ENCODE measurements at places on chromosomes 3 and 15. TPM values are rescaled to one million over a fixed set of nuclear protein-coding genes. Genes with fewer than 3 reads are reported as not detected.

ALDH1L1 gene
- 1.6 TPM for polyA plus RNA-seq

GRCh38 chr15:39744334-39745103 lies 38.1 kb downstream of the FSIP1 start:
- H3K4me1 ChIP-seq: no peaks in the 10 kb centered on the region
- DNase-seq: no peak
- no peak overlapping the region for H3K4me3 ChIP-seq
- H3K27me3 ChIP-seq: no peaks in the 10 kb centered on the region

GRCh38 chr3:127140501-127141460 lies 52.1 kb upstream of the PRR23E start:
- H3K27me3 ChIP-seq: peaks cover 12% of the 10 kb centered on the region
- no peak overlapping the region for H3K4me3 ChIP-seq
- H3K27ac ChIP-seq: no peak overlapping the region
- H3K4me1 ChIP-seq: peaks cover 3% of the 10 kb centered on the region
- no peaks in the 10 kb centered on the region for H3K36me3 ChIP-seq

DNA sequence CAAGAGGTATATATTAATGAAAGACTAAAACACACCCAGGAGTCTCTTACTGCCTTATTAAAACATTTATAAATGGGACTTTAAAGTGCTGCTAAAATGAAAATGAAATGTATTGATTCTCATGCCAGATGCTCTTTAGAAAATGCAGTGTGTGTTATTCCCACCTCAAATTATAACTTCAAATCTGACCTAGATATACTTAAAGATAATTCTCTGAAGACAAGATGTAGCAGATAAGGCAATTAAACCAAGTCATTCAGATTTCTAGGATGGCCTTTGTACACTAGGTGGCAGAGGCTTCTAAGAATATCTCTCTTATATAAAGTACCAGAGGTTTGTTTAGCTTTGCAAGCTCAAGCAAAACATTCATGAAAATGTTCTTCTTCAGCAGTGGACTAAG lies 26.9 kb upstream of the GOLGA8B start:
- H3K27ac ChIP-seq: no peak overlapping the region
- H3K27me3 ChIP-seq: no peaks in the 10 kb centered on the region
- H3K4me3 ChIP-seq: no peak overlapping the region

GATA2 gene
- 0.22 TPM for polyA plus RNA-seq

DNA sequence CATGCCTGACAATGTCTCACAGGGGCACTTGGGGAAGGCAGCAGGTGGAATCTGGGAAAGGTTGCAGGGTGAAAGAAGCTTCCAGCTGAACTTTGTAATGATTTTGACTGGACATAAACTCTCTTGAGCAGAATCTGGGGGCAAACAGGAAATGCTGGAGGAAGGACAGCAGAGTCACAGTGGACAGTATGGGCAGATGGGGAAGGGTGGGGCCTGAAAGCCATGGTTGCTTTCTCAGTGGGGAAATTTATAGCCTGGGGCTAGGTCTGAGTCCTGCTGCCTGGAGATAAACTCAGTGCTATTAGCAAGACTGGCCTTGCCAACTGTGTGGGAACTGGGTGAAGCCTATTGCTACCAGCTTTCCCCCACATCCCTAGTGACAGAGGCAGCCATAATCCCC lies 203.2 kb downstream of the OSBPL10 start:
- no peaks in the 10 kb centered on the region for H3K27me3 ChIP-seq
- DNase-seq: no peak
- no peak overlapping the region for H3K4me3 ChIP-seq
- no peaks in the 10 kb centered on the region for H3K4me1 ChIP-seq
- no peak overlapping the region for H3K27ac ChIP-seq

- no peak overlapping the region for H3K27ac ChIP-seq
- no peaks in the 10 kb centered on the region for H3K4me1 ChIP-seq
- no peaks in the 10 kb centered on the region for H3K27me3 ChIP-seq
Observed at GRCh38 chr3:56989977-56990640, 70.4 kb upstream of the SPATA12 start.

DNA sequence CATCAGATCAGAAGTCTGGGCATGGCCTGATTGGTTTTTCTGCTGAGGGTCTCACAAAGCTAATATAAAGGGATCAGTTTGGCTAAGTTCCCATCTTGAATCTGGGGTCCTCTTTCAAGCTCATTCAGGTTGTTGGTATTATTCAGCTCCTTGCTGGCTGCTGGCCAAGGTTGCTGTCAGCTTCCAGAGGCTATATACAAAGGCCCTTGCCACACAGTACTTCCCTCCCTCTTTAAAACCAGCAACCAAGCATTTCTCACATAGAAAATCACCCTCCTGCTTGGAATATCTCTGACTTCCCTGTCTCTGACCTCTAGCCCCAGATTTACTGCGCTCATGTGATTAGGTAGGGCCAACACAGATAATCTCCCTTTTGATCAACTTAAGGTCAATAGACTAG lies 442.9 kb downstream of the ERC2 start:
- no peak for DNase-seq
- H3K27ac ChIP-seq: no peak overlapping the region
- H3K36me3 ChIP-seq: no peaks in the 10 kb centered on the region

Data from H1 (cell line).